Hematopoietic multipotent progenitor cell treated with erythropoietin and hydrocortisone succinate and interleukin-3 and kit ligand, for 6 days (in vitro differentiated cells): ENCODE measurements at places on chromosomes 5 and 9.

DNA sequence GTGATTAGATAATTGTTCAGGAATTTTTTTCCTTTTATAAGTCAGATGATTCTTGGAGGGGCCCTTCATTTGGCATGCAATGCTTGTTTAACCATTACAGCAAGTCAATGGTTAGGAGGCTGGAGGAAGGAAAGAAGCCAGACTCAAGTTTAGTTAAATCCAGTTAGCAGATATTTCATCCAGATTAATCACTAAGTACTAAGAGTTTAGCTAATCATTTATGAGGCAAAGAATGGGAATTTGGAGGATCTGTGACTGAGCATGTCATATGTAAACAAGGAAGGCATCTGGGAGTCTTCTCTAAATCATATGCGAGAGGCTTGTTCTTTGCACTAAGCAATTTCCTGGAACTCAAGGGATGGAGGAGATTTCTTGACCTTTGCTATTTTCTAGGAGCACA, 145.3 kb upstream of the SGCD start:
- DNase-seq: no peak

- DNase-seq: no peak
These were observed 17.4 kb upstream of the ZFAND5 start for GRCh38 chr9:72382405-72382804.

GRCh38 chr9:89808756-89809181, 204.0 kb downstream of the GADD45G start:
- no peak for DNase-seq

GRCh38 chr9:8331507-8332330, 532.1 kb upstream of the DMAC1 start:
- DNase-seq: no peak

DNA sequence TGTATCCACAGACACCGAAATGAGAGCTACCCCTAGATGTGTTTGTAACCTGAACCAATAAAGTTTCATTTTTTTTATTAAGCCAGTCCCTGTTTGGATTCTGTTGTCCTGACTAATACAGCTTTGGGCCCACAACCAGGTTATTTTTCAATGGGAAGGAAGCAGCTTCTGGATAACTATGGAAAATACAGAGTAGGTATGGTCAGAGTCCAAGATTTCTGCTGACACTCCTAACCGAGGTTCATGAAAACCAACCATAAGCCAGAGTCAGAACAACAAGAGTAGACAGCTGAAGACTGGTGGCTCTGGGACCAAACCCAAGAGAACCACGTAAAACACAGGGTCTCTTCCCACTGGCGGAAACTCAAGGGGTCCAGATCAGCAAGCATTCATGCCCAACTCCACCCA, 10.8 kb downstream of the KLF9 start:
- no peak for DNase-seq

DNA sequence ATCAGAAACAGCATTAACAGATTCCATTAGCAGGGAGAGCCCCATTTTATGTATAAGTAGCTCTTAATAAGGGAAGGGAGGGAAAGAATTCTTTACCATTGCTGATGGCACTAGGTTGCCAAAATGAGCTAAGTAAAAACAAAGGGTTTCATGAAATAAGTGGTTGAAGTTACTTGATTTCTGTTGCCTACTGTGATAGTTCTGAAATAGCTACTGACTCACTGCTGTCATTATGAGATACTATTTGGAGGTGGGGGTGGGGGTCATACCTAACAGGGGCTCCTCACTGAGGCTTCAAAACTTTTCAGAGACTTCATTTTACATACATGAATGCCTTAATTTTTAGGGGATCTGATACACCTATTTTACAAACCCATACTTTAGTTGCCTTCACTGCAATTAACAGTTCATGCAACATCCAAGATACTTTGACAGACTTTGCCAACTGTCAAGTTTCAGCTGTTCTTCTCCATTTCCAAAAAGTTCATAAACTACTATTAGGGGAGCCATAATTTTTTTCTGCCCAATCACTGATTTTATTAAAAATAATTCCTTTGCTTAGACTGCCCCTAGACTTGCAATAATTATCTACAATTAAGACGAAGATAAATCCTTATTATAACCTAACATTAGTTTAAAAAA, 4.6 kb downstream of the HOMER1 start:
- DNase-seq: no peak

DNA sequence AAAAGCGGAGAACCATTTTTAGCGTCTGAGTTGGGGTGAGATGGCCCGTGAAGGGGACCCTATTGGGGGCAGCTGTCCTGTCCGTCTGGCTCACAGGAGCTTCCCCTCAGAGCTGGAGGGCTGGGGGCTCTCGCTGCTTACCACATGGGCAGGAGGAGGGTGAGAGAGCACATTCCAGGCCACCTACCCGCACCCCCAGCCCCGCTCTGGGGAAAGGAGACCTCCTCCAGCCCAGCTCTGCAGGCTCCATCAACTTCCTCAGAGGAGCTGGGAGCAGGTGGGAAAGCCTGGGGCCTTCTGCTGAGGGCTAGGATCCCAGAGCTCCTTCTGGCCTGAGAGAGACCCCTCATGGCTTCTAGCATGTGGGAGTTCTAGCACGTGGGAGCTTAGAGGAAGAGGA, 27.1 kb upstream of the SPTLC1 start:
- DNase-seq: no peak

DNA sequence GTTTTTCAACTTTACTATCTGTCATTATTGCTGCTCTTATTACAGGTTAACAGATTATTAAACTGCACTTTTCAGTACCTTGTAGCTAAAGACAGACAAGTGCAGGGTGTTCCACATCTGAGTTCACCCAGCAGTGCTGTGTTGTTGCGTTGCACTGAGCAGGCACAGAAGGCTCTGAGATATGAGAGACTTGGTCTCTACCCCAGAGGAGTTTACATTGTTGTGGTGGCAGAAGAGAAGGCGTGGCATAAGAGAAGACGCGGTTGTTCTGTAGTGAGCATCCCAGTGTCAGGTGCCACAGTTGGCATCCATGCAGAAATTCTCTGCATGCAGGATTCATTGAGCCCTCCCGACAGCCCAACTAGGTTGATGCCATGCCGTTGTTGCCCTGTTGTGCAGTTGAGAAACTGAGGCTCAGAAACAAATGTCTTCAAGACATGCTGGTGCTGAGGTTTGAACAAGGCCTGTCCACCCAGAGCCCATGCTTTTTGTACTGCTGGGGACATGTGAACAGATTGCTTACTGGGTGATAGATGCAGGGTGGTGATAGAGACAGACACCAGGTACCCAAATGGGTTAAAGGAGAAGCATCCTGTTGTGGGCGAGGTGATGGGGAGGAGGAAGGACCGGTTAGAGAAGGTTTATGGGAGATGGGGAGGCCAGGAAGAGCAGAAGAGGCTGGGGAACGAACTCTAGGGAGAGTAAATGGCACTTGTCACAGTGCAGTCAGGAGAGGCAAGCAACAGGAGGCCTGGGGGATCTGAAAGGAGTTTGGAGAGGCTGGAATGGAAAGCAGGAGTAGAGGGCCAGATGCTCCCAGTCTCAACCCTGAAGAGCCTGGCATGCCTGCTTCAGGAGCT, 8.2 kb downstream of the ABL1 start:
- peak; percentile 63 for DNase-seq

- no peak for DNase-seq
These were observed 40.3 kb downstream of the DBH start for GRCh38 chr9:133676450-133676849.

- no peak for DNase-seq
These were observed 9.6 kb upstream of the TOR4A start for GRCh38 chr9:137267933-137268355.

GRCh38 chr5:60362158-60362557, 337.8 kb downstream of the DEPDC1B start:
- no peak for DNase-seq

- no peak for DNase-seq
These were observed 112.2 kb downstream of the MCTP1 start for GRCh38 chr5:95172659-95173058.

- no peak for DNase-seq
These were observed 12.9 kb downstream of the PHYHD1 start for GRCh38 chr9:128933731-128934130.

GRCh38 chr5:74762599-74762998, 4.3 kb downstream of the GFM2 start:
- no peak for DNase-seq

DNA sequence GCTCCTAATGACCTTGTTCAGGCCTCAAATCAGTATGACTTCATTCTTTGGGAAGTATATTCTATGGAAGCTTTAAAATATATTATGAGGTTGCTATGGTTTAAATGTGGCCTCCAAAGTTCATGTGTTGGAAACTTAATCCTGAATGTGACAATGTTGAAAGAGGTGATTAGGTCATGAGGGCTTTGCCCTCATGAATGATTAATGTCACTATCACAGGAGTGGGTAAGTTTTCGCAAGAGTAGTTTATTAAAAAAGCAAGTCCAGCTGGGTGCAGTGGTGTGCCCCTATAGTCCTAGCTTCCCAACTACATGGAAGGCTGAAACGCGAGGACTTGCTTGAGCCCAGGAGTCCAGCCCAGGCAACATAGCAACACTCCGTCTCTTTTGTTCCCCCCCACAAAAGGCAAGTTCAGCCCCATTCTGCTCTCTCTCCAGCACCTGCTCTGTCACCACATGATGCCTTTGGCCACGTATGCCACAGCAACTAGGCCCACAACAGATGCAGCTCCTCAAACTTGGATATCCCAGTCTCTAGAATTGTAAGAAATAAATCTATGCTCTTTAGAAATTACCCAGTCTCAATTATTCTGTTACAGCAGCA, 105.3 kb downstream of the SIL1 start:
- no peak for DNase-seq

GRCh38 chr9:32991897-32992594, 9.4 kb downstream of the APTX start:
- DNase-seq: peak; percentile 68

DNA sequence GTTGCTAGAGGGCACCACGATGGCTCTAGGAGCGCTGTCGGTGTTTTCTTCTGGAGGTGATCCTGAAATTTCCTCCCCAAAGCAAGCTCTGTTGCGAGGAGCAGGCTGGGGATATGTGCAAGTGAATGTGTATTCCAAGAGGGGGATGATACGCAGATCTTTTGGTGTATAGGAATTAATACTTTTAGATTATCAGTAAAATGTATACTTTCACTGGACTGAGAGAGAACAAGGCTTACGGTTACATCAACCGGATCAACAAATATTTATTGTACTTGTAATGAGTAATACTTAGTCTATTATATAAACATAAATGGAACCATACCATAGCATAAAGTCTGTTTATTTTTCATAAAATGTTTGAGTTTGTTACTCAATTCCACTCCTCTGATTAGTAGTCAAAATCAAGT, 632 bp upstream of the PRKAA1 start:
- DNase-seq: no peak

DNA sequence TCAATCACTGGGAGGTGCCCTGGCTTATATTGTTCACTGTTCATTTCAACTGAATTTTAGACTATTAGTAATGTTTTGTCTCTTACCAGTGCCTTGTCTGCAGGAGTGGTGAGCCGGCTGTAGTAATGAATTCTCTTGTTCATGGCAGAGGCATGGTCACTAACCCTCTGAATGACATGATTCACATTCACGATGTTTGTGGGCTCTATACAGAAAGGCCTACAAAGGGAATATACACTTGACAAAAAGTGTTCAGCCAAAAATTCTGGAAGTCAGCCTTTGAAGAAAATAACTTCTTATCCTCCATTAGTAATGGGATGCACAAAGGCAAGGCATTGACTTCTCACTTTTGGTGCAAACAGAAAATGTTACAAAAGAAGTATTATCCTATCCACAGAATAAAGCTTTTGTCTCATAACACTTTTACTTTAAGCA, 39.6 kb downstream of the SLC38A9 start:
- DNase-seq: no peak

DNA sequence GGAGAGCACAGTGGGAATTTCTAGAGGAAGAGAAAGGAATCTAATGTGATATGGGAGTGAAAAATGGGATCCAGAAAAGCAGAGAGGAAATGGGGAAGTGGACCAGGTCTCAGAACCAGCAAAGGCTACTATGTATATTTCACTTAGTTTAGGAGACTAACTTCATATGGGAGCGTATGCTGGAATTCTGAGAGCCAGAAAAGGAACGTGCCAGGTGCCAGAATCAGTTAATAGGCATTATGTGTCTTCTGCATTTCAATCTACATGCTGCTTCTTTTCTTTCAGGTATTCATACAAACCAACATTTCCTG, 28.5 kb upstream of the IFNA14 start:
- no peak for DNase-seq

DNA sequence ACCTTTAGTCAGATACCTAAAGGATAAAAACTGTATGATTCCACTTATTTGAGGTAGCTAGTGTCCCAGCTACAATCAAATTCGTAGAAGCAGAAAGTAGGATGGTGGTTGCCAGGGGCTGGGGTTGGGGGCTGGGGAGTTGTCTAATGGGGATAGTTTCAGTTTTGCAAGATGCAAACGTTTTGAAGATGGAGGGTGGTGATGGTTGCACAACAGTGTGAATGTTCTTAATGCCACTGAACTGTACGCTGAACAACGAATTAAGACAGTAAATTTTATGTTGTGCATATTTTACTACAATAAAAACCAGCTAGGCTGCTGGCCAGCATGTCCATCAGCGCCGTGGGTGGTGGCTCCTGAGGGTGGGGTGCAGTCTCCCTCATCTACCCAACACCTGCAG, 137.8 kb downstream of the GADD45G start:
- DNase-seq: no peak

DNA sequence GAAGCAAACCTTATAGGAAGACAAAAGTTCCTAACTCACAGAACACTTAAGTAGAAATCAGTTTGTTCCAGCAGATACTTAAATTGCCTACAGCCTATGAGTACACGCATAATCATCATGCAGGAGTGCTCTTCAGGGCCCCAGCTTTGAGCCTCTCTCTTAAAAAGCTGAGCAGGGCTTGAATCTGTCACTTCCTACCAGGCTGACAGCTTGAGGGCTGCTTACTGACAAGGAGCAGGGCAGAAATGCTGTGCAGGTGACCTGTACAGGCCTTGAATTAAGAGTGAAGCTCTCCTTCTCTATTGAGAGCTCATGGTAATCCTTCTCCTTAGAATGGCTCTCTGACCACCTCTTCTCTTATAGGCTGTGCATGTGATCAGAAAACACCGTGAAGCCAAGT, 66.5 kb upstream of the MAST4 start:
- no peak for DNase-seq

GRCh38 chr5:169009123-169009522, 291.8 kb downstream of the SLIT3 start:
- DNase-seq: no peak

DNA sequence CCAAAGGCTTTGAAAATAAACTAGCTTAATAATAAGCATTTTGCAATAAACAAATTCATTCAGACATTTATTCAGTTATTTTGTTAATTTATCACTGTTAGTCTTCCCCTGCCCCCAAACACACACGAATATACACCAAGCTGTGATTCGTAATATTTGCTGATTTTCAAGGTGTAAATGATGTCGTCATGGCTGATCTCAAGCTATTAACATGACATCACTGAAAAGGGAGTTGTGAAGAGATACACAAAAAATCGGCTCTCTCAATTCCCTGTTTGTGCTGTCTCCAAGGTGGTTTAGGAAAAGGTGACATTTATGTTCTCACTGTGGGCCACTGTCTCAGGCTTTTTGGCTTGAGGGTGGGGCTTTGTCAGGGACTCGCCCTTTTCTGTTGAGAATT, 413.3 kb downstream of the CDH9 start:
- no peak for DNase-seq

- no peak for DNase-seq
These were observed 217.3 kb upstream of the IL12B start for GRCh38 chr5:159547466-159548195.

- no peak for DNase-seq
These were observed 396.1 kb downstream of the GADD45G start for GRCh38 chr9:90000925-90001324.

GRCh38 chr9:93486268-93486667, 32.9 kb upstream of the FAM120AOS start:
- peak; percentile 37 for DNase-seq

GRCh38 chr5:143094087-143094521, 309.4 kb downstream of the NR3C1 start:
- no peak for DNase-seq

GRCh38 chr5:16028708-16029107, 150.9 kb downstream of the MARCHF11 start:
- no peak for DNase-seq
